ENCODE measurements at places on chromosomes 2 and 18. TPM values are rescaled to one million over a fixed set of nuclear protein-coding genes. Genes with fewer than 3 reads are reported as not detected.

The SH2D6 gene
- polyA plus RNA-seq: 0.37 TPM

The IGFBP2 gene
- 162 TPM for polyA plus RNA-seq

The FARSB gene
- polyA plus RNA-seq: 15.1 TPM

The CD226 gene
- polyA plus RNA-seq: 0.89 TPM

The SLC23A3 gene
- polyA plus RNA-seq: 0.79 TPM

The STK17B gene
- polyA plus RNA-seq: 6.0 TPM

The ADAM23 gene
- 2.4 TPM for polyA plus RNA-seq

The IRS1 gene
- polyA plus RNA-seq: 26.8 TPM

The ITGB6 gene
- 4.6 TPM for polyA plus RNA-seq

The GAREM2 gene
- polyA plus RNA-seq: 4.0 TPM
